AG04450 (cell line): ENCODE measurements at places on chromosomes 3 and 15.

DNA sequence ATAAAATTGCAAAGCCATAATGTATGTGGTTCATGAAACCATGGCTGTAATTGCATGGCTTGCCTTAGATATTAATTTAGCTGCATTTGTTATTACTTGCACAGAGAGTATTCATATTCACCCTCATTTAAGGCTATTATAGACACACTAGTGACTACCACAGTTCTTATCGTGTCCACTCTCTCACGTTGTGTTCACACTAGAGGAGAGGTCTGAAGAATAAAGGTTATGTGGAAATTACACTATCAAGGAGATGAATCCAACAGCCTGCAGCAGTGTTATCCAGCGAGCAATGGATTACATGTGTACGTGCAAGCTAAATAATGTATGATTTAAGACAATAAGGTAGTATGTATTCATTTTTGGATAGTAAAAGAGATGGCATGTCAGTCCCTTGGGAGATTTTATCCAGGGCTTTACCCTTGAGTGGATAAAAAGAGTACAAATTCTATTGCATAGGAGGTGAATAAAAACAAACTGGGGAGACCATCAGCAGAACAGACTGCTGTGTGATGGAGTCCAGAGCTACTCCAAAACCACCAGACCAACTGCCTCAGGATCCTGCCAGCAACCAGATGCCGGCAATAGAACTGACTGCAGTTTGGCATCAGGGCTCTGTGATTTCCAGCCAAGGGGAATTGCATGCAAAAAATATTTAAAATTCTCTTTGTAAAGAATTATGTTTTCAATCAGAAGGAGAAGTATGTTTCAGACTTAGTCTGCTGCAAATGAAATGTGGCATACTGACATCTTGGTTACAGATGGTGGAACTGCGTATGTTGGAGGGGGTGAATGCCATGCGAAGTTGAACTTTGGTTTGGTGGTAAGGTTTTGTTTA lies 146.6 kb downstream of the RBMS3 start:
- no peak for DNase-seq

DNA sequence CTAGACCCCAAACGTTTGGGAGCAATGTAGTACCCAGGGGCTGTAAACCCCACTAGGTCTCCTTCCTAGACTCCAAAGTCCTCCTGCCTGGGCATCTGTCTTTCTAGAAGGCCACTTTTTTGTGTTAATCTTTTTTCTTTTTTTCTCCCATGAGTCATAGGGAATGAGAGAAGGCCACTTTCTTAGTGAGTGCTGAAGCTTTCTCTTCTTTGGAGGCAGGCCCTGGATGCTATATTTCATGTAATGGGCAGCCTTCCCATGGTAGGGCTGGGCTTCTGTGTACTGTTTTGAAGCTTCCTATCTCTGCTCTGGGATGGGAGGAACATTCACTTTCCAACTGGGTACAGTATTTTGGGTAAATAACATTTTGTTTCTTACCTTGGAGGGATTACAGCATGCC lies 15.2 kb upstream of the RTP2 start:
- no peak for DNase-seq

DNA sequence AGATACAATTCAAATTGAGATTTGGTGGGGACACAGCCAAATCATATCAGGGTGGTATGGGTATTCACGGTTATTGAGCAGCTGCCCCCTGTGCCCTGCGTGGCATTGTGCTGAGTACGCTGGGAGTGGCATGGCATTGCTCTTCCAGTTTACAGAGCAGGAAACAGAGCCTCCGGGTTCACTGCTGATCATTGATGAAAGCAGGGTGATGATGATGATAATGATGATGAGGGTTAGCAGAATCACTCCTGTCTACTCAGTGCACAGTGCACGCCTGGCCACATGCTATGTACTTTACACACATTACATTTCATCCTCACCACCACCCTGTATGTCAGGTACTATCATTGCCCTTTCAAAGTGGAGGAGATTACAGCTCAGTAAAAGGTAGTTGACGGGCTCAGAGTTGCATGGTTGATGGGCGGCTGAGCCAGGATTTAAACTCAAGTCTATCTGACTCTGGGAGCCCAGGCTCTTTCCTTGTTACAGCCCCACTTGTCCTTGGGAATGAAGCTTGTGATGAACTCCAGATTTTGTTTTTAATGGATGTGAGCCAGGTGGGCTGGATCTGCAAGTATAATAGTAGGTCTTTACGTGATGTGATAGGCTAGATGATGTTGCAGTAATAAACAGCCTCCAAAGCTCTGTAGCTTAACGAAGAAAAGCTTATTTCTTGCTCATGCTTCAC lies 87.6 kb upstream of the MYZAP start:
- DNase-seq, result no peak

DNA sequence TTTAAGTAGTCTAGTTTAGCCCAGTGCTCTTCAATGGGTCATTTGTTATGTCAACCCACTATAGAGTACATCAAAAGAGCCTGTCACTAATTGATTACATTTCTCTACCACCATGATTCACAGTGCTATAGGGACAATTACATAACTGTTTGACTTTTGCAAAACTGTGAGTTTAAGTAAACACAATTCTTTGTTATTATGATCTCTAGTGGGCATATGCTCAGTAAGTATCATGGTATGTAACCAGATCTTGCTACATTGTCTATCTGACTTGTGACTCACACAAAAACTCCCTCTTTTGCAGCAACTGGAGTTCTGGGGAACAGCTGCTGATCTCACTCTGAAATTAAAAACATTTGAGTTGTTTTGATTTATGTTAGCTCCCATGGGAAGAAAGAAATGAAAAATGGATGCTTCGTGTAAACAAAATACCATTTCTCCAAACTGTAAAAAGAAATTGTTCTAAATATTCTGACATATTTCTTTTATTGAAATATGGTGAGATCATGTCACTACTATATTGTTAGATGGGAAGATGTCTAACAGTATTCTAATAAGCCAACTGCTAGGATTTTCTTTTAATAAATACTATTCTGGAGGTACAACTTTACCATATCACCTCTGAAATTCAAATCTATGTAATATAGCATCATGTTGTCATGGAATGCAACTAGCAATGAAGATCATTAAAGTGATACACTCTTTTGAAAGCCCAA lies 470.4 kb downstream of the ROBO1 start:
- peak; percentile 85 for DNase-seq

DNA sequence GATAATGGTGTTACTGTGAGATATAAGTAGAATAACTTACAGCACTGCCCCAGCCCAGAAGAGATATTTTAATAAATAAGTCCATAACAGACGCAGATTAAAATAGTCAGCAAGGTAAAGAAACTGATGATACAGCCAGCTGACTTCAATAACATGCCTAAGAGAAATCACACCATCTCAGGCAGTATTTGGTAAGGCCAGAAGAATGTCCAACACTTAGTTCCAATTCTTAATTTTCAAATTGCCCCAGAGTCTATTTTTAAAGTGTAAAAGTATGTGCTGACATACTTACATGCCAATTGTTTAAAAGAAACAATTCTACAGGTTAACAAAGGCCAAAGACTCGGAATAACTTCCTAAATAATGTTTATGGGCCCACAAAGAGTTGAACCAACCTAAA lies 1.6 kb downstream of the GNB4 start:
- no peak for DNase-seq

GRCh38 chr3:166351461-166351860 lies 514.2 kb upstream of the BCHE start:
- no peak for DNase-seq

DNA sequence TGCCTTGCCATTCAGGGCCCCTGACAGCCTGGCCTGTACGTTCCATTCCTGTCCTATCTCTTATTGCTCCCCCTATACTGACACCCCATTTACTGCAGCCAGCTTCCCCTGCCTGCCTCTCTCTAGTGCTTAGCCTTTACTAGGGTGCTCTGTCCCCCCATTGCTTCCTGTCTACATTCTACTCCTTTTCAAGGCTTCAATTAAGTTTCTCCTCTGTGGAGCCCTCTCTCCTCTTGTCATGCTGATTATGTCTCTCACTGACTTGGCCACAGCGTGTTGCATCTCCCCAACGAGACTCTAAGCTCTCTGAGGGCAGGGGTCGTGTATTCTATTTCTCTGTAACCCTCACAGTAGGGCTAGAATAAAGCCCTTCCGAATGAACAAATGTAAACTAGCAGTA lies 185.2 kb downstream of the RPLP1 start:
- no peak for DNase-seq

DNA sequence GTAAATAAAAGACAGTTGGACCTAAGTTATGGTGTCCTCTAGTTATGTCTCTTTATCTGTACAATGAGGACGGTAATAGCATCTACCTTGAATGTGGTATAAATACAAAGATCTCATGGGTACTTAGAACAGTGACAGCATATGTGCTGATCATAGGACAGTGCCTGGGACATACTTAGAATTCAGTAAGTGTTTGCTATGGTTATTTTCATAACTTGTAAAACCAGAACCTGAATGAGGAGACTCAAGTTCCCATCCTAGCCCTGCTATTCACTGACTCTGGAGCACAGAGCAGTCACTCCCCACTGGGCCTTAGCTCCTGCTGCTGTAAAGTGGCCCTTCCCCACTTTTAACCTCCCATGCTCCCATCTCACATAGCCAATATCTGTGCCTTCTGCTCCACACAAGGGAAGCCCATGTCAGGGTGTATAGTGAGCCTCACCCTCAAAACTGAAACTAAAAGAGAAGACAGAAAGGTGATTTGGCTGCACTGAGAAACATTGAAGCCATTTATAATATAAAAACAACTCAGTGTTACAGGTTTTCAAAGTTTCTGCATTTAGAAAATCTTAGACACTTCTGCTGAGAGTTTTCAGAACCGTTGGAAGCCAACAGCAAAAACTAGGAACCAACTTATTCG lies 225.4 kb upstream of the UBE2E2 start:
- no peak for DNase-seq

- no peak for DNase-seq
Observed at GRCh38 chr3:100057716-100058575, 56.4 kb downstream of the FILIP1L start.

DNA sequence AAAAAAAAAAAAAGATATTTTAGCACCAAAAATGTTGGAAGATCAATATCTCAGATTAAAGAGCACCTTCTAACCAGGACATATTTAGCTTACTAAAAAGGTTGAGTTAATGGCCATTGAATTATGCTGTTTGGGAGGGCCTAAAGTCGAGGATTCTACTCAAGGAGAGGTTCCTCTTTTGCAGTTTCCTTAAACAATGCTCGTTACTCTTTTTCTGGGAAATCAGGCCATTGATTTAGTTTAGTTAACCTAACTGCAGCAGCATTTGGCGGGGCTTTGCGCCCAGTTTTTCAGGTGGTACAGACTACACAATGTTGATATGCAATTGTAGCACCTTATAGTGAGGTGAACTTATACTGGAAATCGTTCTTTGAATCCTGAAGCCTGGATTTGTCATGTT lies 6.8 kb downstream of the ABHD2 start:
- DNase-seq, result no peak

GRCh38 chr3:106065831-106066230 lies 197.0 kb upstream of the CBLB start:
- no peak for DNase-seq

GRCh38 chr3:133376810-133377209 lies 23.0 kb upstream of the BFSP2 start:
- DNase-seq, result no peak

- no peak for DNase-seq
Observed at GRCh38 chr3:170038434-170039110, 777 bp downstream of the GPR160 start.

DNA sequence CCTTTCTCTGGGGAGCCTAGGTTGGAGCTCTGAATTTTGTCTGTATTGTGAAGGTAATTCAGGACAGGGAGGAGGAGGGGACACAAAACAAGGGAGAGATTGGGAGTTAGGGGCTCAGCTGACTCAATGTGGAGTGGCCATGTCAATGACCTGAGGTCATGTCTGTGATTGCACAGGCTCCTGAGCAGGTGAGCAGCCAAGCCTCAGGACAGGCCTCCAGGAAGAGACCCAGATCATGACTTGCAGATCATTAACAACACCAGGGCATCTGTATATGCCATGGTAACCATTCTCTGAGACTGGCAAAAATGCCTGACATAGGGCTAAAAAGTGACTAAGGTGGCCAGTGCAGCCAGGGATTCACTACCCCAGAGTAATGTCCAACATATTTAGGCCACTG lies 20.9 kb downstream of the ERICH6 start:
- DNase-seq, result no peak

DNA sequence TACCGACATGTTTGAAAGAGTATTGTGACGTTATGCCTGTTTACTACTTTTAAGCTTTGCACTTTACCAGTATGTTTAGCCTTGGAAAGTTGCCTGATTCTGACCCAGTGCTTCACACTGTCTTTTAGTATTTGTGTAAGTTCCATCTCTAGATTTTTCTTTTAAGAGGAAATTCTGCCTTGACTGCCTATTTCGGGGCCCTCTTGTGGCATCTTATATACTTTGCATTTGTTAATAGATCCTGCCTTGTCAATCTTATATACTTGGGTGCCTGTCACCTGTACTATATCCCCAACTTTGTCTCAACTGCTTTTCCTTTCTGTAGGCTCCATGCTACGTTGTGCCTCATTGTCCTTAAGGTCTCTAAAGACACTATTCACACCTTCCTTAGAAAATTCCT lies 244.6 kb downstream of the STXBP5L start:
- no peak for DNase-seq

DNA sequence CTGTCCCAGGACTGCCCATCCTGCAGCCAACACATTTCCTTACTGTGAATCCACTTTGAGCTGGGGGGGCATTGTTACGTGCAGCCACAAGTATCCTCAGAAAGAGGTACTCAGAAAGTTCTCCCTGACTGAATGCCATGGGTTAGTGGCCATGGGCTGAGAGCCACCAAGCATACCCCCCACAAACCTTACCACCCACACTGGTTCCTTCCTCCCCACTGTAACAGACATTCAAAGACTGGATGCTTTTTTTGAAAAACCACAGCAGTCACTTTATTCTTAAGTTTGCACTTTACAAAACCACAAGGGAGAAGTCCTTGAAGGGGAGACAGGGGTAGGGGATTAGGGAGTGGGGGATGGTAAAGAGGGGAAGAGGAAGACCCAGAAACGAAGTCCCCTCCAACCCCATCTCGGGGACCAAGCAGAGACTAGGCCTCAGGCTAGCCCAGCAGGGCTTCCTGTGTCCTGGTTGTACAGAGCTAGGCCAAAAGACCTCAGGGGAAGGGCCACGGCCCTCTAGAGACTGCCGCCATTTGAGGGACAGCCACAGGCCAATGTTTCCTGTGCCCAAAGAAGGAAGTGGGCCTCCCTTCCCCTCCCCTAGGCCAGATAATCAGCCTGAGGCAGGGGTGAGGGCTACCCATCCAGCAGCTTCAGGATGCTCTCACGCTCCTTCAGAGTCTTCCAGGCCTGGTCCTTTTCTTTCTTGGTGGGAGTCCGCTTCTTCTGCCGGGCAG lies 10.1 kb upstream of the CAMK1 start:
- DNase-seq, result no peak

DNA sequence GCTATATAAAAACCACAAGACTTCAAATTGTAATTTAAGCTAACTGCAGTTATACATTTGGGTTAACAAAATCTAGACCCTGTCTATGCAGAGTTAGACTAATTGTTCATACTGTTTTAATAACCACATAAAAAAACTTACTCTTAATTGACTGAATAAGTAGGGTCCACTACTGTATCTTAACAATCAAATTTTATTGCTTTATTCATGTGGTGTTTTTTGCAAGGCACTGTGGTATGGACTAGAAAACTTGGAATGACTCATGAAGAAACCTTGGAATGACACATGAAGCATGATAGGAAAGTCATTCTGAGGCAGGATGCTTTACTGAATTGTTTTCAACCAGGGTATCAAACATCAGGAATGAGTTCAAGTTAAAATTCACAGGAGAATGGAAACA lies 2.3 kb downstream of the SERP1 start:
- DNase-seq, result no peak

GRCh38 chr3:134704556-134704955 lies 53.7 kb upstream of the KY start:
- no peak for DNase-seq

GRCh38 chr3:36688815-36689214 lies 75.5 kb downstream of the DCLK3 start:
- DNase-seq, result no peak
